Stimulated activated CD4-positive, alpha-beta T cell treated with anti-CD3 and anti-CD28 coated beads, Interleukin-1b, Interleukin-23, amount 100 ng/mL, for 48 hours (primary cell): ENCODE measurements at places on chromosomes 3 and 15.

GRCh38 chr15:36982430-36982829 is 117.9 kb downstream of the MEIS2 start:
- no peak for DNase-seq

DNA sequence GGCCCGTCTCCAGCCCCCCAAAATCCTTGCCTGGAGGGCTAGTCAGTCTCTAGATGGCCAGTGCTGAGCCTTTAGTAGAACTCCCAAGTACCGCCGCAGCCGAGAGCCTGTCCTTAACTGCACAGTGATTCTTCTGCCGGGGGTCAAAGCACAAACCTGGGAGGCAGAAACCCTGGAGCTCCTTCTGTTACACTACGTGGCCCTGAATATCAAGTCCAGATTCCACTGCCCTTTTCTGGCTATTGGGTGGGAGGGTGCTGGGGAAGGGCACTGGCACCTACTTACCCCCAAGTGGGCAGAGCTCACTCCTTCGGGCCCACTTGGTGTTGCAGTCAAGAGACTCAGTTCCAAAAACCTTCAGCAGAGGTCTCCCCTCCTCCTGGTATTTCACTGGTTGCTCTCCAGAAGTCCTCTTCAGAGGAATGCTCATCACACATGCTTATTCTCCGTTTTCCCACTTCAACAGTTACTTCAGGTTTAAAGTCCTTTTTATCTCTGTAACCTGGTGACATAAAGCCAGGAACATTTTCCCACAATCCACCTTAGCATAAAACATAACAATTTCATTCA is 10.8 kb downstream of the PDHB start:
- DNase-seq = no peak

DNA sequence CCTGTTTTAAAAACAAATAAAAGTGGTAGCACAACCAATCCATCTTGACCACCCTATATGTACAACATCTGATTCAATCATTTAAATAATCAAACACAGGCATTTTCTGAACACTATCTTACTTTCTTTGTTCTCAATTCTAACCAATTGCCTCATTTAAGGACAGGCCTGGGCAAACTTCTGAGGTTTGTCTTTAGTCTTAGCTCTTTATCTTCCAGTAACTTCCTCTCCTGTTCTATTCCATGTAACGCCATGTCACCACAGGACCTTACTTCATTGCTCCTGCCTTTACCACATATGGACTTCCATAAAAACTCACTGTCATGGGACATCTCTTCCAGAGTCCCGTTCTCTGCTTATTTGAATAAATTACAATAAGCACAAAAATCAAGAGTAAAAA is 14.9 kb downstream of the HDGFL3 start:
- no peak for DNase-seq

DNA sequence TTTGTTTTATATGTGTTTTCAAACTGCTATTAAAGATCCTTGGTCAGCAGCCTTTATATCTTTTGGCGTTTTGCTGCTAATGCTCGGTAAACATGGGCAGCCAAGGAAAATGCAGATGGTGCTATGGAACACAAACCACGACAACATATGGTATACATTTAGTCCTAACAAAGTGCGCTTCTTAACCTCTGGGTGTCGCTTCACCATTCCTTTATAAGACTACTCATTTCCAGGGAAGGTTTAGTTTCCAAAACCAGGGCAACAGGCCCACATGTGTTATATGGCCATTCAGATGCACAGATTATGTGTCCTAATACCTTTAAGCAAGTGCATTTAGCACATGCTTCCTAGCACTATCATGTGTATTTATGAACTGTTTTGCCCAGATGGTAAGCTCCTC is 14.7 kb downstream of the SHOX2 start:
- no peak for DNase-seq

GRCh38 chr3:126834596-126835471 is 130.8 kb downstream of the CHCHD6 start:
- no peak for DNase-seq

DNA sequence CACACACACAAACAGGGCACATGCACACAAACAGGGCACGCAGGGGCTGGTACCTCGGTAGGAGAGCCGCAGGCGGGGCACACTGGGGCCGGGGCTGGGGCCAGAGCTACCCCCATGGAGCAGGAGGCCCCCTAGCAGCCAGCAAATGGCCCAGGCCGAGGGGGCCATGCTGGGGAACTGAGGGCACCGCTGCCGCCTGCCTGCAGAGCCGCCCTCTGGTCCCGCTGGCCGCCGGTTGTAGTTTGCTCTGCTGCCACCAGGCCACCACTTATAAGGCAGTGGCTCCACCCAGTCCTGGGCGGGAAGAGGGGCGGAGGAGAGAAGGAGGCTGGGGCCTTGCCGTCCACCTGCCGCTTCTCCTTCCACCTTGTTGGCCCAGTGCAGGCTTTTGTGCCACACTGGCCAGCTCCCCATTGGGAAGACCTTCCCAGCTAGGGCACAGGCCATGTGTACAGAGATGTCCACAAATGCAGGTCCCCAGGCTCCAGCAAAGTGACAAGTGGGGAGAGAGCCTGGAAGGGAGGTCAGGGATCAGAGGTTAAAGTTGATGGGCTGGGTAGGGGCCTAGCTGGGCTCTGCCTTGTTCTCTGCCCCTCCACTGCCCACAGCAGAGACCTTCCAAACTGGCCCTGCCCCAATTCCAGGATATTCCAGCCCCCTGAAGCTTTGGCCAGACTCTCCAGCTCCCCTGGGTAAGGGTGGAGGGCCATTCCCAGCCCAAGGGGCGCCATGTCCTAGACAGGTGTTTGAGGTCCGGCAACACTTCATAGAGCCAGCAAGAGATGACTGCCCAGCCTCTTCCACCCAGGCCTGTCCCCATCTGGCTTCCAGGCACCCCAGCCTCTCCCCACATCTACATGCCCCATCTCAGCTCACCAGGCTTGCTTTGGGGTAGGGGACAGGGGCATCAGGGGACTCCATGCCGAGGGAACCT is at the start of gene SEMA3G:
TSS of gene SEMA3G (minus strand) at position 244 of the 934 bp plus-strand sequence. CDS start at position 168, 76 bp downstream.
- DNase-seq = peak; percentile 80

GRCh38 chr15:91100814-91101607 is 954 bp downstream of the SV2B start:
- DNase-seq = no peak

GRCh38 chr3:12984023-12984823 is 89.0 kb downstream of the IQSEC1 start:
- DNase-seq = peak; percentile 65

GRCh38 chr15:98905963-98906711 is 101.5 kb downstream of the PGPEP1L start:
- no peak for DNase-seq

- DNase-seq = no peak
Observed at GRCh38 chr15:99441871-99442251, 123.9 kb upstream of the MEF2A start.

DNA sequence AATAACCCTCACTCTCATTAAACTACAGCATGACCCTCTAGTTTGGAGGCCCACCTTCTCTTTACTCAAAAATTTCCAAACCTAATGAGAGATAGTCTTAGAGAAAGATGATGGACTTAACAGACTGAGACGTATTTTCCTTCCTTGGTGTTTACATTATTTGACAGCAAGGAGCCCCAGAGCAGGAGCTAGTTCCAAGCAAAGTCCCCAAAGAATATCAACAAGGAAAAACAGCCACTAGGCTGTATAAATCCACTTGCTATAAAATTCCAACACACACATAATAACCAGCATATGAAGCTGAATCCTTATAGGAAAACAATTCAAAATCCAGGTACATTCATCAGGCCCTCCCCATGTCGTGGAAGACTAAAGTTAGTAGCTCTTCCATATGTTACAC is 660.0 kb downstream of the FHIT start:
- DNase-seq = no peak

DNA sequence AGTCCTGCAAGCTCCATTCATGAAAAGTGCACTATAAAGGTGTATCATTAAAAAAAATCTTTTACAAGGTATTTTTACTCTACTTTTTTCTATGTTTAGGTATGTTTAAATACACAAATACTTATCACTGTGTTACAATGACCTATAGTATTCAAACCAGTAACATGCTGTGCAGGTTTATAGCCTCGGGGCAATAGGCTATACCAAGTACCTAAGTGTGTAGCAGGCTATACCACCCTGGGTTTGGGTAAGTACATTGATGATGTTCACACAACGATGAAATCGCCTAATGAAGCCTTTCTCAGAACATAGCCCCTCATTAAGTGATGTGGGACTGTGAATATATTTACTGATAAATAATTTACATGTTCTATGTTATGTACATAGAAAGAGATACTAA is 104.6 kb downstream of the ATP1B3 start:
- no peak for DNase-seq

DNA sequence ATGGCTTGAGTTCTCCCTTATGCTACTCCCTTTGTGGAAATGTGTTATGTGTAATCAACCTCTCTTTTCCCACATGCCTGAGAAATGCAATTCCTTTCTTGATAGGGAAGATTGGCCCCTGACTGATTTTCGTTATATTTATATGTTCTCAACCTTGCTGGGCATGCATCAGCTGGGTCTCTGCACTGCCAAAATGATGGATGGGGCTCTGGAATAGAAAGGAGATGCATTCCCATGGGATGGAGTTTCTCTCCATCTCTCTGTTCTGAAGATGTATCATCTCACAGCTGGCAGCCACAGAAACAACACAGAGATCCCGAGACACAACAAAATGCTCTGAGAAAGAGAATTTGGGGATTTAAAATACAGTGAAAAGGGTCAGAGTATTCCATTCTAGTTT is 327.7 kb upstream of the LMCD1 start:
- DNase-seq = no peak

DNA sequence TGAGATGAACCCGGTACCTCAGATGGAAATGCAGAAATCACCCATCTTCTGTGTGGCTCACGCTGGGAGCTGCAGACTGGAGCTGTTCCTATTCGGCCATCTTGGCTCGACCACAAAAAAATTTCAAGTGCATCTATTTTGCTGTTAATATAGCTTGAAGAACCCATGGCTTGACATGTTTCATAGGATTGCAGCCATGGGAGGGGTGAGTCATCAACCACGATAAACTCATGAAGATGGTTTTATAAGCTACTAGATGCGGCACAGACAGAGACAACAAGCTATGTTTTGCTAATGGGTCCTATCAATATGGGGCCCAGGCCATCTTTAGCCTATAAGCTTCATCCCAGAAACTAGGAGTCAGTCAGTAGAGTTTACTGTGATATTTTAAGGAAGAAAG is 100.4 kb upstream of the PHLDB2 start:
- DNase-seq = peak; percentile 19

GRCh38 chr3:40130721-40131120 is 178.8 kb upstream of the EIF1B start:
- DNase-seq = no peak

- DNase-seq = no peak
Observed at GRCh38 chr3:10962481-10963036, 30.0 kb upstream of the SLC6A1 start.

DNA sequence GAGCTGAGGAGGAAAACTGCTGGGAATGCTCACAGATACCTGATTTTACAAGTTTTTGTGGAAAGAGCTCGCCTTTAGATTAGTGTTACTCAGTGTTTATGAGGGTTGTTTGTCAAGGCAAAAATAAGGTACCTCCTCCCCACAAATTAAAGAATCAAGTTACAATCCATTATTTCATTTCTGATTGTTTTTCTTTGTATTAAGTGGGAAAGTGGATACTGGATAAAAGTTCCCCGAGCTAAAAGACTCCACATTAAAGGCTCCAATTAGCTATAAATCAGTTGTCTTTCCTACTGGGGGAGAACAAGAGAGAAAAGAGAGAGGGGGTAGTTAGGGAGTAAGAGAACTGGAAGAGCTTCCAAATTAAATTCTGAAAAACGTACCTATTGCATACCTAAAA is 1.9 kb downstream of the ALDH1A2 start:
- no peak for DNase-seq

DNA sequence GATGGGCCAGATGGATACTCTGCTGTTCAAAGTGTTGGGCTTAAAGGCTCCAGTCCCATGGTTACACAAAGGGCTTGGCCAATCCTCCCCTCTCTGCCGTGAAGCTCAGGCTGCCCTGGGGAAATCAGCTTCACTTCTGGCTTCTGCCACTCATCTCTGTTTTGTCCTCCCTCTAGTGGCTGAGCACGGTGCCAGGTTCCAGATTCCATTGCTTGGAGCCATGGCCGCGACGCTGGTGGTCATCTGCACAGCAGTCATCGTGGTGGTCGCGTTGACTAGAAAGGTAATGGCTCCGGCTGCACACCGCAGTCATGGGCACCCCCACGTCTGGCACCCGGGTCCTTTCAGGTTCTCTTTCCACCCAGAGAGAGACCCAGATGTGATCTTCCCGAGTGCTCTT is 5.6 kb downstream of the TIGIT start:
- DNase-seq = no peak

GRCh38 chr15:28289694-28290463 is 32.1 kb downstream of the HERC2 start:
- no peak for DNase-seq

DNA sequence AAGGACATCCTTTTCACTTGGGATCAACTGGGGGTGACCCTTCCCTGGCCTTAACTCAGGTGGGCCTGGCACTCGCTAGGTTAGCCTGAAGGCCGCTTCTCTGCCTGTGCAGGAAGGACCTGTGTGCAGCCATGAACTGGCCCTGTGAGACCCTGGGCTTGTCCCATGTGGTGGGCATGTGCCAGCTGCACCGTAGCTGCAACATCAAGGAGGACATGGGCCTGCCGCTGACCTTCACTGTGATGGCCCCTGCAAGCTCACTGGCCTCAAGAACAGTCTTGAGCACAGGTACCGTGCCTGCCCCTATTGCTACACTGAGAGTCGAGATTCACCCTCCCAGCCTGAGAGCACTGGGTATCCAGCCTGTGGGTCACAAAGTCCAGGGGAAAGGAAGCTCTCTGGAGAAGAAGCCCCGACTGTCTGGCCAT is 43.0 kb downstream of the SAXO2 start:
- DNase-seq = no peak

DNA sequence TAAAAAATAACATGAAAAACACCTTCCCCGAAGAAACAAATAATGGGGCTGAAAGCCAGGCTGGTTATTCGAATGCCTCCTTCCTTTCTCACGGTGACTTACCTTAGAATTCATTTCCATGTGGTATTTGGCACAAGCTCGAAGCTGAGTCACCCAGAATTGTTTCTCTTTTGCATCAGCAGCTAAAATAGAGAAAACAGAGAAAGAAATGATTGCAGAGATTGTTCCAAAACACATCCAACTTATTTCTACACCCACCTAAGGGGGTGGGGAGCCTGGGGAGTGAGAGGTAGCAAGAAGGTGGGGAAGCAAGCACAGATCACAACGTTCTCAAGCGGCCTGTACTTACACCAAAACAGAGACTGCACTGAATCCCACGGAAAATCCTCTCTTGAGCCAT is 104.7 kb downstream of the OSBPL10 start:
- no peak for DNase-seq

DNA sequence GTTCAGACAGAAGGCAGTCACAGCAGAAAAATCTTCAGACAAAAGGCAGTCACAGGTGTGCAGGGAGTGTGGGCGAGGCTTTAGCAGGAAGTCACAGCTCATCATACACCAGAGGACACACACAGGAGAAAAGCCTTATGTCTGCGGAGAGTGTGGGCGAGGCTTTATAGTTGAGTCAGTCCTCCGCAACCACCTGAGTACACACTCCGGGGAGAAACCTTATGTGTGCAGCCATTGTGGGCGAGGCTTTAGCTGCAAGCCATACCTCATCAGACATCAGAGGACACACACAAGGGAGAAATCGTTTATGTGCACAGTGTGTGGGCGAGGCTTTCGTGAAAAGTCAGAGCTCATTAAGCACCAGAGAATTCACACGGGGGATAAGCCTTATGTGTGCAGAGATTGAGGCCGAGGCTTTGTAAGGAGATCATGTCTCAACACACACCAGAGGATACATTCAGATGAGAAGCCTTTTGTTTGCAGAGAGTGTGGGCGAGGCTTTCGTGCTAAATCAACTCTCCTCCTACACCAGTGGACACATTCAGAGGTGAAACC is 27.6 kb downstream of the ZNF589 start:
- peak; percentile 94 for DNase-seq

GRCh38 chr3:77887611-77888010 is 847.7 kb downstream of the ROBO2 start:
- DNase-seq = no peak
